Left lung (tissue), 14 donors: ENCODE measurements at places on chromosomes 16 and 17. TPM values are rescaled to one million over a fixed set of nuclear protein-coding genes. Genes with fewer than 3 reads are reported as not detected.
A peak's percentile ranks its signal among the peaks of the same experiment; 100 is the strongest.

GRCh38 chr17:76153640-76154039 is 12.6 kb upstream of the FOXJ1 start:
- DNase-seq, result no peak

- no peak for DNase-seq
These were observed 24.0 kb downstream of the TMC6 start for GRCh38 chr17:78104540-78104941.

DNA sequence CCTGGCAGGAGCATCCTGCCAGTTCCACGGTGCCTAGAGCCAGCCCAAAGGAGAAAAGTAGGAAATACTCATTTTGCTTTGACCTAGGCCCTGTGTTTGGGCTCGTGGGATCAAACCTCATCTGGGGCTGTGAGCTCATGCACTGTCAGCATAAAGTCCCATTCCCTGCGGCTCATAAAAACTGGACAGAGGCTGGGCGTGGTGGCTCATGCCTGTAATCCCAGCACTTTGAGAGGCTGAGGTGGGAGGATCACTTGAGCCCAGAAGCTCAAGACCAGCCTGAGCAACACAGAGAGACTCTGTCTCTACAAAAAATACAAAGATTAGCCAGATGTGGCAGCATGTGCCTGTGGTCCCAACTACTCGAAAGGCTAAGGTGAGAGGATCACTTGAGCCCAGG is 17.9 kb downstream of the ATP6V0D1 start:
- no peak for DNase-seq

DNA sequence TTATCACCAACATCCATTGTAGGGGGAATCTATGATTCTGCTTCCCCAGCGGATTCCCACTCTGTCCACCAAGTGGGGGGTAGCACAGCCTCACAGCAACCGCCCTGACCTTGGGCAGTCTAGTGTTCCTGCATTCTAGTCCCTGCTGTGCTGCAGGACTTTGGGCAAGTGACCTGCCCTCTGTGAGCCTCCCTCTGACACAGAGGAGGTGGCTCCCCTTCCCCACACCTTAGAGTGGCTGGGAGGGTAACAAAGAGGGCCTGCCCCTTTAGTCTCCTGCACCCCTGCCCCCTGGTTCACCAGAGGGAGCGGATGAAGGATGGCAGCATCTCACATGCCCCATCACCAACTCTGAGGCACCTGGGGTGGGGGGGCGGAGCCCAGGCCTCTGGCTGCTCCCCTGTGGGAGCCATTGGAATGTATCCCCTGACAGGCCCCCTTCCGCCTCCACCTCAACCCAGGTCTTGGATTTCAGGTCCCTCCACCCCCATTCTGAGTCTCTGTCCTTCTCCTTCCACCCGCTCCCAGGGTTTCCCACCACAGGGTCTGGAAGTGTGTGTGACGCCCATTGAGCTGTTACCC is 10.1 kb downstream of the GAS2L2 start:
- DNase-seq, result no peak

- peak; percentile 90 for DNase-seq
These were observed 27.8 kb downstream of the TK2 start for GRCh38 chr16:66521951-66522771.

GRCh38 chr16:49620869-49621240 is 235.1 kb downstream of the ZNF423 start:
- no peak for DNase-seq

GRCh38 chr17:51725185-51725584 is 433.3 kb downstream of the CA10 start:
- no peak for DNase-seq

GRCh38 chr17:44235583-44235936 is 16.1 kb upstream of the UBTF start:
- no peak for DNase-seq

DNA sequence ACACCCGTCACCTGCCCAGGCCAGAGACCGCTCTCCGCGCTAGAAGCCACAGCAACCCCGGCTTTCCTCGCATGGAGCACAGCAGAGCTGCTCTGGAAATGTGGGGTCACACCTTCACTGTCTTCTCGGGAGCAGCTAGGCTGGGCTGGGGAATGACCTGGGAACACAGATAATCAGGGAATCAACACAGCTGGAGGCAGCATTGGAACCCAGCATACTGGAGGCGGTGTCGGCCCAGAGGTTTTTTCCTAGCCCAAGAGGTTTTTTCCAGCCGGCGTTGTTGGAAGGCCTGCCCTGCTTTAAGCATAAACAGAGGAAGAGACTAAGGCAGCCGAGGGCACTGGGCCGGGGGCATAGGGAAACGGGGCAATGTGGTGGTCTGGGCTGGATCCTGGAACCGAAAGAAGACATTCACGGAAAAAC is 791 bp upstream of the PLD6 start:
- no peak for DNase-seq

DNA sequence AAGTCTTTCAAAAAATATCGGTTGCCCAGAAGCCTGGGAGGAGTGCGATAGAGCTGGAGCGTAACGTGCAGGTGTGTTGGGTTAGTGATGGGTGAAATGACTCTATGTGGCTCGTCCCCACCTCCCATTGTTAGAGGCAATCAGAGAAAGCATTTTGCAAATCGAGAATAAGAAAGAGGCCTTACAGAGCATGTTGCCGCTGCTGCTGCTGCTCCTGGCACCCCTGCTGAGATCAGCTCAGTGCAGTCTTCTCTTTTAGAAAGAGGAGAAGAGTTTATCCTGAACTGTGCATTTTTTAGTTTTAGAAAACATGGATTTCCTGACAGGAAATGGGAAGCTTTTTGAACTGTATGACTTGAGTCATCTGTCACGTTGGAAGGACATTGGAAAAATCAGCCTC is 774.5 kb upstream of the RBFOX1 start:
- no peak for DNase-seq

GRCh38 chr16:47463771-47464624 is 2.9 kb downstream of the PHKB start:
- DNase-seq, result no peak

GRCh38 chr16:25256695-25257469 is 763 bp downstream of the ZKSCAN2 start:
- DNase-seq, result peak; percentile 9

- DNase-seq, result no peak
These were observed 49.9 kb downstream of the CDYL2 start for GRCh38 chr16:80754476-80754875.

- DNase-seq, result no peak
These were observed 2.6 kb upstream of the SLC38A8 start for GRCh38 chr16:84045001-84045817.

GRCh38 chr16:50310308-50311133 is 44.2 kb downstream of the ADCY7 start:
- no peak for DNase-seq

DNA sequence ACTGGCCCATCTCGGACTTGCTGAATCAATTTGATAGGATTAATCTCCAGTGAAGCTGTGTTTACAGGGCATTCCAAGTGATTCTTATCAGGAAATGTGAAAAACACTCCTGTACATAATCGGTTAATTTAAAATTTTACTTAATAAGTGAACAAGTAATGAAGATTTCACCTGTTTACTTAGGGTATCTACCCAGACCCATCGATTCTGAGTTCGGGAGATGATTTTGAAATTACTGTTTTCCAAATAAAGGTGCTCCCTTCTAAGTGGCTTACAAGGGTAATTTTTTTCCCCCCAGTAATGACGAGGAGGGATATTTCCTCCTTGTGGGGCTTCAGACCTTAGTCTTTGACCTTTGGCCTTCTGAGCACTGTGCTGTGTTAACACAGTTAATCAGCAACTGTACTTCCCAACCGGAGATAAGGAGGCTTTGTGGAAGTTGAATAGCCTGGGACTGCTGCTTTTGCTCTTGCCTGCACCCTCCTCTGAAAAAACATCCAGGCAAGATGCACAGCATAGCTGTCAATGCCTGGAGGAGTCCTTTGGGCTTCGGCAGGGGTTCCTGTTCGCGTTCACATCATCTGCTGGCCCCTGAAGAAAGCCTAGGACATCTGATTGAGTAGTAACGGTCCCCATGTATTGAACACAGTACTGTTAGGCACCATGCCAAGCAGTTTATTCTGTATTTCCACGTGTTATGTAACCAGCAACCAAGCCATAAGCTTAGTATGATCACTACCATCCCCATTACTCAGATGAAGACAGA is 1.8 kb downstream of the FAHD1 start:
- no peak for DNase-seq

DNA sequence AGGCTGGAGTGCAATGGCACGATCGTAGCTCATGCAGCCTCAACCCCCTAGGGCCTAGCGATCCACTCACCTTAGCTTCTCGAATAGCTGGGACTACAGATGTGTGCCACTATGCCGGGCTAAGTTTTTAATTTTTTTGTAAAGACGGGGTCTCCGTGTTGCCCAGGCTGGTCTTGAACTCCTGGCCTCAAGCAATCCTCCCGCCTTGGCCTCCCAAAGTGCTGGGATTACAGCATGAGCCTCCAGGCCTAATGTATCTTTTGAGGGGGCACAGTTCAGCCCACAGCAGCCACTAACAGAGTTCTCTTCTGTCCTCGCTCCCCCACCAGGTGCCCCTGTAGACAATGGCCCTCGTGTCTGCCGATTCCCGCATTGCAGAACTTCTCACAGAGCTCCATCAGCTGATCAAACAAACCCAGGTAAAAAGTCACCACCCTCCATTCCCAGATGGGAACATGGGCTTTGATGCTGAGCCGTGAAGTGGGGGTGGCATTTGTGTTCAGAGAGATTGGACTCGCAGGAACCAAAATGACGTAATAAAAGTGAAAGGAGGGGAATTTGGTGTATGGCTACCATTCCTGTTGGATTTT is 16.0 kb downstream of the SULT1A2 start:
- DNase-seq, result no peak

- no peak for DNase-seq
These were observed 2.4 kb upstream of the VAC14 start for GRCh38 chr16:70803319-70803718.

Gene ZNF213
- total RNA-seq, result 8.4 TPM

Gene SMARCE1
- total RNA-seq, result 87.6 TPM

Gene ARHGAP27
- 62.4 TPM for total RNA-seq

Gene KRTAP9-7
- total RNA-seq, result not detected

Gene CCL18
- 227 TPM for total RNA-seq

Gene PYY
- not detected for total RNA-seq

Gene UBTF
- total RNA-seq, result 65.5 TPM

Gene HASPIN
- total RNA-seq, result 1.9 TPM

Gene TLCD3B
- total RNA-seq, result not detected

Gene TRIM16
- total RNA-seq, result 36.6 TPM

Gene KRT36
- not detected for total RNA-seq

Gene DPH1
- 36.0 TPM for total RNA-seq
